Fibroblast of gingiva (primary cell): ENCODE measurements at places on chromosomes 13 and 19.
A peak's percentile ranks its signal among the peaks of the same experiment; 100 is the strongest.

- DNase-seq: no peak
Observed at GRCh38 chr19:36408101-36408500, 10.3 kb downstream of the ZFP82 start.

- no peak for DNase-seq
Observed at GRCh38 chr19:4208385-4209094, 20.8 kb upstream of the EBI3 start.

- no peak for DNase-seq
Observed at GRCh38 chr13:96632536-96633320, 361.5 kb downstream of the OXGR1 start.

DNA sequence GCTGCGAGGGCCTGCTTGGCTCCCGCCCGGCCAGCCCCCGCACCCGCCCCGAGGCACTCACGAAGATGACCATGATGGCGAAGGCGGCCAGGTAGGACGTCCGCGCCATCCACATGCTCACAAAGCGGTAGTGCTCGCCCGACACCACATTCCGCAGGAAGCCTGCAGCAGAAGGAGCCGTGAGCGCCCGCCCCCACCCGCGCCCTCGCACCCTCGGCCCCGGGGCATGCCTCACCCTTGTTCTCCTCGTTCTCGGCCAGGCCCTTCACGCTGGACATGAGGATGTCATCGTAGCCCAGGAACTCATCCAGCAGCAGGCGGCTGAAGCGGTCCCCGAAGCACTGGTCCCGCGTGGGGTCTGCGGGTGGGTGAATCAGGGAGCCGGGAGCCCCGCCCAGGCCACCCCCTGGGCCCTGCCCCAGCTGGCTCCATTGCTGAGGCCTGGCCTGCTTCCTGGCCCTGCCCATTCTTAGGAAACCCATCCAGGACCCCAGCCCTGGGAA lies 9.0 kb downstream of the TMEM259 start:
- no peak for DNase-seq

DNA sequence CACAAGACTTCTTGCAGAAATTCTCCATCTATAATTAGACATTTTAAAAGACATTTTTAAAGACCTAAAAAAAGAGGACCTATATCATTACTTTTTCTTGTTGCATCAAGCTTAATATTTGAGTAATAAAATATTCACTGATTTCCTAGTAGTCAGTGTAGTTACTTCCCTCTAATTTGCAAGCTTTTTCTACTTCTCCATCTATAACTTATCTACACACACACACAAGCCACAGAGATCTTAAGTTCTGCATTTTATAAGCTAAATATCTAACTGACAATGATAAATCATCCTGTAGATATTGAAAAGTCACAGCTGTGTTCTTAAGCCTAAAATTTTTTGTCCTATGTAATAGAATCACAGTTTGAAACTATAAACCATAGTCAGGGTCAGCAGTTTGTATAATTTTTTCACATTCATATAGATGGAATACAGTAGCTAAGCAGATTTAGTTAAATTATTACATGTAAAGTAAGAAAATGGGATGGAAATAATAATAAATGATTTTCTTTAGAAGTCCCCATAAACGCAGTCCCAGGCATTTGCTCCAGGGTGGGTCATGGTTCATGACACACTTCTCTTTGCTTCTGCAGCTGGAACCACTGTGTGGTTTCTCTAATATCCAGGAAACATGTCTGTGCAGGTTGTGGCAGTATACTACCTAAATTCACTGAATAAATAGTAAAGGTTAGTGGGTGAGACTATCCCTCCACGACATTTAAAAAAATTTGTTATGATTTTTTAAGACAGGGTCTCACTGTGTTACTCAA lies 60.2 kb downstream of the ESD start:
- no peak for DNase-seq

DNA sequence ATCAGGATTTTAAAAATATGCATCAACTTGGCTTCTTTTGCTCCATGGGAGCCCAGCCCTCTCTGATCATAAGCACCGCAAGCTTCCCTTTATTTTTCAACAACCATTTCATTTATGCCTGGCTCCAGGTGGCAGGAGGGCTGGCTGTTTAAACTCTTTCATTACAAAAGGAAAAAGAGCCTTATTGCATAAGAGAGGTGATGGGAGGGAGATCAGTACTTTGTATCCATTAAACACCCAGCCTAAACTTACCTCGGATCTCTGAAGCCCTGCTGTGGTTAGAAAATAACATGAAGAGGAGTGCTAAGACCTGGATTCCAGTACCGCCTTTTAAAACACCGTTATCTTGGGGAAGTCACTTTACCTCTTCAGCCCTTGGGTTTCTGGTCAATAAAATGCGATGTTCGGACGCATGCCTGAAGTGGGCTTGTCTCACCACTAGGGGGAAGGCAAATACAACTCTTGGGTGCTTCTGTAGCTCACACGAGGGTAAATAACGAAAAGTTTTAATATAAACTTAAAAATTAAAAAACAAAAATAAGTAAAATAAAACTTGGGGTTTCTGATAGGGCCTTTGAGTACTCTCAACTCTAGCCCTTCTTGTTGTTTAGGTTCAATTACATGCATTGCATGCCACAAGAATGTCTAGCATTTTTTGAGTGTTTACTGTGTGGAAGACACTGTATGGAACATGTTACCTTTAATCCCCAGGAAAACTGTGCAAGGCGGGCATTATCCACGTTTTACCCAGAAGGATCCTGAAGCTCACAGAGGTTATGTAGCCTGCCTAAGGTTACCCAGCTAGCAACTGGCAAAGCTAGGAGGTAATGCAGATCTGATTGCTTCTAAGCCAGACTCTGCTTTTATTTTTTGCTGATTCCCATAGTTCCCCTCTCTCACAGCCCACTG lies 240.3 kb downstream of the LMO7 start:
- DNase-seq: peak; percentile 58

GRCh38 chr13:112837371-112838037 lies 131.5 kb upstream of the MCF2L start:
- DNase-seq: peak; percentile 9

DNA sequence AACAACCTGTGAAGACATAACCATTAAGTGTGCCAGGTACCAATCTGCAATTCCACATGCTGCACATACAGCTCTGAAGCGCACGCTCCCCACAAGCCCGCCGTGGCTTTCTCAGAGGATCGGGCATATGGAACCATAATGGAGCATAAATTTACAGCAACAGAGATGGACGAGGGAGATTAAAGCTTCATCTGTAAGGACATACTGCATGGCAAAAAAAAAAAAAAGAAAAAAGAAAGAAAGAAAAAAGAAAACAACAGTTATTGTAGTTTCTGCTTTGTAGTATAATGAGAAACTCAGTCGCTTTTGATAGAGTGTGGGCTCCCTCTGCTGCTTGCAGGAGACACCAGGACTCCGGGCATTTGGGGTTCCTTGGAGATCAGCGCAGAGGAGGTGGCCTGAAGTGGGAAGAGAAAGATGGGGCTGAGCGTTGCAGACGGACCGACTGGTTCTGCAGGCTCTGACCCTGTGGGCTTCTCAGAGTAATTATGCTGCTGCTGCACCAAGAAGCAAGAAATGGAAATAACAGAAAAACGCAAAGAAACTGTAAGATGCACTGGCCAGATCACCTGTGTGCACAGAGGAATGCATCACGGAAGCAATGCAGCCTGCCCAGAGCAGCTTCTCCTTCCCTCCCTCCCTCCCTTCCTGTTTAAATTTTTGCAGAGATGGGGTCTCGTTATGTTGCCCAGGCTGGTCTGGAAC lies 10.8 kb upstream of the PDCD5 start:
- peak; percentile 47 for DNase-seq

DNA sequence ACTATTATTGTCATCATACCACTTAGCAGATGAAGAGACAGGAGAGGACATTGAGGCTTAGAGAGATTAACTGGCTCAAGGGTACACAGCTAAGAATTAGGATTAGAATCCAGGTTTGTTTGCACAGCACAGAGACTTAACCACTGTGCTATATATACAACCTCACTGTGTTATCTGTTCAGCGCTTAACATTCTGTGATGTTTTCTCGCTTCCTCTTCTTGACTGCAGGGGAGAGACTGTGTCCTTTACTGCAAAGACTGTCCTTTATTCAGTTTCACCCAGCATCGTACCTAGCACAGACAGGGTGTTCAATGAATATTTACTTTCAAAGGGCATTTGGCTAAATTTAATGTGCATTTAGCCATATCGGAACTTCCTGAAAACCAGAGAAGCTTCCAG lies 54.9 kb upstream of the PCDH8 start:
- no peak for DNase-seq

DNA sequence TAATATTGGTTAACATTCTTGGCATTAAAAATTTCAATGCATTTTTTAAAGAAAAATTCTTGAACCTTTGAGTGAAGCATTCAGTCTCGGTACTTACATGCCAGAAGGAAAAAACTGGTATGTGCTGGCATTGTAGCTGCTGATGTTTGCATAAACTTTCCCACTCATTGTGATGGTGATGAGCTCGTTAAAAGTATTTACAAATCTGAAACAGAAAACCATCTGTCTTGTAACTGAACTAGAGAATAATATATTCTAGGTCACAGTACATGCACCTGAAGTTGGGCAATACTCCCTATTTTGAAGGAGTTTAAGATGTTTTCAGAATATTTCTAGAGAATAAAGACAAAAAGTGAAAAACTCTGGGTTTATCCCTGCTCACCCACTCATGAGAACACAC lies 64.1 kb downstream of the SLC15A1 start:
- DNase-seq: no peak

- DNase-seq: no peak
Observed at GRCh38 chr19:39194832-39195542, 1.8 kb upstream of the NCCRP1 start.

- DNase-seq: no peak
Observed at GRCh38 chr13:98335721-98336120, 158.7 kb upstream of the RNF113B start.

GRCh38 chr19:46296722-46297461 lies at the start of gene HIF3A:
TSS of gene HIF3A (plus strand) at chr19:46297042. CDS start at chr19:46297077, 35 bp downstream.
- DNase-seq: no peak

DNA sequence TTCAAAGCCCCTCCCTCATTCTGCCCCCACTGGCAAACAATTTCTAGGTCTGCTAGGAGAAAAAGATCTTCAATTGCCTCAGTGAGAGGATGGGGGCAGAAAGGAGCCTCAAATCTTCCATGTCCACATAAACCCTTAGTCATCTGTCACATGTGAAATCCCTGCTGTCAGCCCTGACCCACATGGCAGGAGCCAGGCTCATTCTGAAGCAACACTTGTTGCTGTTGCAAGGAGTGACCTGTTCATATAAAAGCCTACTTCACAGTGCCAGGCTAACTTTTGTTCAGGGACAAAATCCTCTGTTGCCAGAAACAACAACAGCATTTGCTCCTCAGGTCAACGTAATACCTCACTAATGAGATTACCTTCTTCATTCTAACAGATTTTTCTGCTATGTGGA lies 70.5 kb downstream of the IRS2 start:
- DNase-seq: peak; percentile 77

DNA sequence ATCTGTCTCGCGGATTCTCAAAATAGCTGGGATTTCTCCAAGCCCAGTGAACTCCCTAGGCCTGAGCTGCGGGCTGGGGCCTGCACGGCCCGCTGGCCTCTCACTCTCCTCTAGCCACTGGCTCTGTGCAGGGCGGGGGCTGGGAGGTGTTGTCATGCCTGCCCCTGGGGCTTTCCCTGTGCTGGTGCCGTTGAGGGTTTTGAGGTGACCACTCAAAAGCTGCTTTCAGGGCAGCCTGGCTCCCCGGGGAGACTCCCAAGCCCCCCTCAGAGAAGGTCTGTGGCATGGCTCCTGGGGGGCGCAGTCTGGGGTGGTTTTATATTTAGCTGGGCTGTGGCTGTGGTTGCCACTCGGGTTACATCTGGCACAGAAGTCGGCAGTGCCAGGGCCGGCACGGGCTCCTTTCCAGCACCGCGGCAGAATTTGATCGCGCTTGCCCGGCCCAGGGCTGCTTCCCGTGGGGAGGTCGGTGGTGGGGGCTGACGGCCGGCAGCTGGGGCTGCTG lies 10.0 kb downstream of the NDUFB7 start:
- peak; percentile 83 for DNase-seq

DNA sequence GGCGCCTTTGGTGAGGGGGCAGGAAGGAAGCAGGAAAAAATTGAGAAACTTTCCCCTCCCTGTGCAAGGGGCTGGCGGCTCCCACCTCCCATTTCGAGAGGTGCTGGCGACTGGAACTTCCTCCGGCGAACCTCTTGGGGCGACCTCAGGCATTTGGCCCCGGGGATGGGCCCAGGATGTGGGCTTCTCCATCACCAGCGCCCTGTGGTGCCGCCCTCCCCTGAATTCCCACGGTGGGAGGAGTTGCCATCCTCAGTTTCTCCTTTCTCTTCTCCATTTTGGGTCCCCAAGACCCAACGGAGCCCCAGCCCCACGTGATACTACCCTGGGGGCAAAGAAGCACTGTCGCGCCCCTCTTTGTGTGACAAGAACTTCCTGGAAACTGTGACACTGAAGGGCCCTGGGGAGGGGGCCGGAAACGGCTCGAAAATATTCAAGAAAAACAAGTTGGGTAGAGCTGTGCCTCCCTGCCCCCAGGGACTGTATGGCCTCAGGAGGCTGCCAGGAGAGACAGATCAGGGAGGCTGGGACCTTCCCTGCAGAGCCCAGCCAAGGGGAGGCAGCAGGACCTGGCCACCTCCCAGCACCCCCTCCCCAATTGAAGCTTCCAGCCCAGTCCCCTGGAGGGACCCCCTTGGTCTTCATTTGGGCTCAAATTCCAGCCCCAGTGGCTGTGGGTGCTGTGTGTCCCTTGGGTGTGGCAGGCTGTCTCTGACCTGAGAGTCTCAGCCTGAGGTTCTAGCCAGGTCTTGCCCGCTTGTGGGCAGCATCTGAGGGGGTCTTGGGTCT lies 16.2 kb upstream of the AP1M2 start:
- no peak for DNase-seq

GRCh38 chr19:45922281-45922680 lies 7.7 kb upstream of the NANOS2 start:
- no peak for DNase-seq

DNA sequence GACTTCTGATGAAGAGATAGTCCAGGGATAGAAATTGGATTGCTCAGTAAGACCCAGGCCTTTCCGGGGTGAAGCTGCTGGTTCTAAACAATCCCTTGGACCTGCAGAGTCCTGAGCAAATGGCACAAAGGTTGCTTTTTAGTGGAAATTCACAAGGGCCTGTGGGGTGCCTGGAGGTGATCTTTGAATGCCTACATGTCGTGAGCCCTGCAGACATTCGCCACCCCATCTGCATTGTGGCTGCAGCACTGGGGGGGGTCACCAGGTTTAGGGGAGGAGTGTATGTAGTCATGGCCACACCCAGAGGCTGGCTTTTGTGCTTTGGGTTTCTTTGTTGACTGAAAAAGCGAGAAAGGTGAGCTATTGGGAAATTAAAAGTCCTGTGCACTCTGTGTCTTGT lies 41.4 kb downstream of the SLC7A9 start:
- DNase-seq: no peak

GRCh38 chr13:34145061-34145460 lies 327.1 kb downstream of the RFC3 start:
- DNase-seq: no peak

GRCh38 chr13:94858856-94859255 lies 146.5 kb upstream of the SOX21 start:
- no peak for DNase-seq

GRCh38 chr13:32039528-32039927 lies 8.0 kb downstream of the FRY start:
- no peak for DNase-seq

- no peak for DNase-seq
Observed at GRCh38 chr13:112876305-112877000, 92.6 kb upstream of the MCF2L start.
